ENCODE measurements at places on chromosomes 3 and 15. TPM values are rescaled to one million over a fixed set of nuclear protein-coding genes. Genes with fewer than 3 reads are reported as not detected.

The DLL4 gene
- 8.5 TPM for polyA plus RNA-seq

The UBXN7 gene
- 33.2 TPM for polyA plus RNA-seq

The TMEM266 gene
- polyA plus RNA-seq: 11.1 TPM

The APBA2 gene
- polyA plus RNA-seq: 12.0 TPM

The EPHA6 gene
- polyA plus RNA-seq: 1.0 TPM

The COPG1 gene
- 167 TPM for polyA plus RNA-seq

The WDR93 gene
- 2.3 TPM for polyA plus RNA-seq

The CHST14 gene
- polyA plus RNA-seq: 33.2 TPM

The GOLGA8R gene
- polyA plus RNA-seq: 4.1 TPM

The FGD5 gene
- 23.6 TPM for polyA plus RNA-seq

The SLC12A1 gene
- polyA plus RNA-seq: 462 TPM

The HESX1 gene
- polyA plus RNA-seq: 3.7 TPM

The GNAT1 gene
- not detected for polyA plus RNA-seq
